ENCODE measurements at places on chromosomes 7 and 10. TPM values are rescaled to one million over a fixed set of nuclear protein-coding genes. Genes with fewer than 3 reads are reported as not detected.

GRCh38 chr10:112991888-112992491 is 41.9 kb downstream of the TCF7L2 start:
- no peak for DNase-seq

- DNase-seq: no peak
Observed at GRCh38 chr7:133950855-133951254, 176.3 kb upstream of the LRGUK start.

DNA sequence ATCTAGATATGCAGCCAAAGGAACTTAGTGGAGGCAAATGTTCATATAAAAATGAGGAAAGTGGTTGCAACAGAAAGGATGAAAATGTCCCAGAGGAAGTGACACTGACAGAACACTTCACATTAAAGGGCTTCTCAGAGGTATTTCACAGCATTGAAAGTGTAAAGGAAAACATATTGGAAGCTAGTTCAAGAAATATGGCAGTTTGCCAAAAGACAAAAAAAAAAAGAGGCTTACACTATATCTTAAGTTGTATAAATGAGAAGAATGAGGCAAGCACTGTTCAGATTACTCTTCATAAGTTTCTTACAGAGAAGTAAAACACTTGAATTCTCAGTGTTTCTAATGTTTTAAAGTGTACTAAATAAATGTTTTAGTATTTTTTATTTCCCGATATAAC is 20.1 kb downstream of the RUNDC3B start:
- DNase-seq: no peak

DNA sequence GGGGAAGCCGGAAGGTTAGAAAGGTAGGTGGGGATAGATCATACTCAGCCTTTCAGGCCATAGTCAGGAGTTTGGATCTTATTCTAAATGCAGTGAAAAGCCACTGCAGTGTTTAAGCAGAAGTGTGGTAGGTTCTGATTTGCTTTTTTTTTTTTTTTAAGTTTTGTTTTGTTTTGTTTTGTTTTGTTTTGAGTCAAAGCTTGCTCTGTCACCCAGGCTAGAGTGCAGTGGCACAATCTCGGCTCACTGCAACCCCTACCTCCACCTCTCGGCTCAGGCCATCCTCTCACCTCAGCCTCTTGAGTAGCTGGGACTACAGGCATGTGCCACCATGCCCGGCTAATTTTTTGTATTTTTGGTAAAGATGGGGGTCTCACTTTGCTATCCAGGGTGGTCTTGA is 23.5 kb downstream of the RHOBTB1 start:
- no peak for DNase-seq

- no peak for DNase-seq
Observed at GRCh38 chr7:28785041-28785995, 172.8 kb downstream of the TRIL start.

DNA sequence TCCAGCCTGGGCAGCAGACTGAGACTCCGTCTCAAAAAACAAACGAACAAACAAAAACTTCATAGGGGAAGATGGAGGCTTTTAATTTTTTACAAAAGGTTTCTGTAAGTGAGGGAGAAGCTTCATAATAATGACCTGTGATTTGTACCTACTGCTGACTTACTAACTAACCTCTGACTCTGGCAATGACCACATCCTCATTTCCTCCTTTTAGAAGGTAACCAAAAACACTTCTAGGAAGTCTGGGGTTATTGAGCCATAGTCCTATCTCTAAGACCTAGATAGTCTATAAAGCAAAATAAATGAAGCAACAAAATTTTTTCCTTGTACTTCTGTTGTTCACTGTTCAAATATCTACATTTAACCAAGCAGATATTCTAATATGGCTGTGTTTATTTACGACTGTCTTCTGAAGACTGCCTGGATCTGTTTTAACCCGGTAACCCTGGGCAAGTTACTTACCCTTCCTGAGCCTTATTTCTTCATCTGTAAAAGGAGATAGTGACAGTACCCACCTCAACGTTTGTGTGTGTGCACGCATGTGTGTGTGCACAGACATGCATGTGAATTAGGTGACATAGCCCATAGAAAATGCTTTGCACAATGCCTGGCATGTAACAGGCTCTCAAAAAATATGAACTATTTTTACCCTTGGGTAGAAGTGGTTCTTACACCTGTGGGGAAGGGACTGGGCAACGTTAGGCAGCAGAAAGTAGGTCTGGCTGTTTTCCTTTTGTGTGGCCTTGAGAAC is 30.8 kb upstream of the SMNDC1 start:
- DNase-seq: no peak

- DNase-seq: no peak
Observed at GRCh38 chr10:77079592-77080300, 557.9 kb downstream of the KCNMA1 start.

- no peak for DNase-seq
Observed at GRCh38 chr10:58608826-58609531, 96.3 kb downstream of the BICC1 start.

DNA sequence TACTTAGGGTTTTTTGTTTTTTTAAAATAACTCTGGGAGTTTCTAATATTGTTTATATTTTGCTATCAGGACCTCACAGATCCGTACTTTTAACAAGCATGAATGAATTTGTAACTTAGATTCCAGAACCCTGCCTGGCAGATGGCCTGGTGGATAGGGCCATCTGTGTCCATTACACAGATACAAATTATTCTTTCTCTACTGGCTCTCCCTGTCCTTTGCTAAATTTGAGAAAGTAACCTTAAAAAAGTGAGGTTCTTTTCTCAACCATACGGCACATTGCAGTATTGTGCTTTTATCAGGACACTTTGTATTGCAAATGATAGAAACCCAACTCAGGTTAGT is 26.6 kb downstream of the LCOR start:
- no peak for DNase-seq

DNA sequence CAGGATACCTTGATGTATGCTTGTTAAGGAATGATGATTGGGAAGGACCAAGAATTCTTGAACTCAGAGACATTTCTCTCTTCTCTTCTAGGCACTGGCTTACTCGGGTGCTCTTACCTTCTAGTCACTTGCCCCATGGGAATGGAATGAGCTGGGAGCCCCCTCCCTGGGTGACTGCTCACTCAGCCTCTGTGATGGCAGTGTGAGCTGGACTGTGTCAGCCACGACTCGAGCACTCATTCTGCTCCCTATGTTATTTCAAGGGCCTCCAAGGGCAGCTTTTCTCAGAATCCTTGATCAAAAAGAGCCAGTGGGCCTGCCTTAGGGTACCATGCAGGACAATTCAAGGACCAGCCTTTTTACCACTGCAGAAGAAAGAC is 10.7 kb downstream of the ZDHHC16 start:
- no peak for DNase-seq

GRCh38 chr7:141053626-141054025 is 20.2 kb upstream of the TMEM178B start:
- DNase-seq: no peak

GRCh38 chr7:119696336-119696735 is 576.6 kb upstream of the KCND2 start:
- DNase-seq: no peak

GRCh38 chr10:125868372-125868975 is 12.6 kb downstream of the DHX32 start:
- DNase-seq: no peak

GRCh38 chr7:21064698-21065648 is 278.3 kb upstream of the SP8 start:
- no peak for DNase-seq

DNA sequence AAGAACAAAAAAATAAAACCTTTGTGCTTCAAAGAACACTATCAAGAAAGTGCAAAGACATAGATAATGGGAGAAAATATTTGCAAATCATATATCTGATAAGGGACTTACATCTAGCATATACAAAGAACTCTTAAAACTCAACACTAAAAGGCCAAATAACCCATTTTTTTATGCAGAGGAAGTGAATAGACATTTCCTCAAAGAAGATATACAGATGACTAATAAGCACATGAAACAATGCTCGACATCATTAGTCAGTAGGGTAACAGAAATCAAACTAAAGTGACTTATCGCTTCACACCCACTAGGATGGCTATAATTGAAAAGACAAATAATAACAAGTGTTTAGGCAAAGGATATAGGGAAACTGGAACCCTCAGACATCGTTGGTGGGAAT is 78.0 kb downstream of the MALSU1 start:
- DNase-seq: no peak

- DNase-seq: no peak
Observed at GRCh38 chr10:128929131-128929530, 537.9 kb upstream of the MGMT start.

DNA sequence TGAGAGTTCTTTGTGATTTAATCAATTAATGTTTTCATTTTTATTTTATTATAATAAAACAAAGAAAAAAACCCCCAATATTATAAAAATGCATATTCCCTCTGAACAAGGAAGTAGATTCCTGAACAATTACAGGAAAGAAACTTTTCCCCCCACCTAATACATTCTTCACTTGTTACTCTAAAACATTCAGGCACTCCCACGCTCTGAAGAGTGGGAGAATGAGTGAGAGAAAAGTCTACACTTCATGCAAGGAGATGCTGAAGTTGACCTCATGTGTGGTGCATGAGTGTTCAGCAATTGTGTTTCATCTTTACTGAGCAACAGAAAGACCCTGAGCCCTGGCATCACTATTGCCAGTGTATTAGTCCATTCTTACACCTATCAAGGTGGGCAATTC is 244.2 kb upstream of the IGFBP3 start:
- DNase-seq: no peak

Gene TSPAN13
- 8.5 TPM for total RNA-seq

Gene INSYN2A
- total RNA-seq: 0.14 TPM

Gene URGCP
- total RNA-seq: 27.9 TPM

Gene SLC29A4
- 0.90 TPM for total RNA-seq

Gene ABHD11
- 7.1 TPM for total RNA-seq

Gene PLPP4
- total RNA-seq: not detected

Gene ZNF365
- 0.23 TPM for total RNA-seq

Gene GATA3
- total RNA-seq: 1.00 TPM
